ENCODE measurements at places on chromosomes 3 and 15.

DNA sequence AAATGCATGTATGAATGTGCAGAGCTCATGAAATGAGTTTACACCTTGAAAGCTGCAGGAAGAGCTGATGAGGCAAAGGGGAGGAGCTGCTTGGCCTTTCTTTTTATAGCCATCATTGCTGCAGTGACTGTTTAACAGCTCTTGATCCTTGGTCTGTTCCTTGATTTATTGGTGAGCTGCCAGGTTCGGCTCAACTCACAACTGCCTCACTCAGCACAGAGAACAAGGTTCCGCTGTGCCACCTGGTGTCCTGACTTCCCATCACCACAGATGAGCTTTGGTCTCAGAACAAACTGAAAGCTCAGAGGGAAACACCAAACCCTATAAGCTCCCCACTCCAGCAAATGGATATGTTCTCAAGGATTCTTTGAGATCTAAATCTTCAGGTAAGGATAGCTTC is 626.1 kb downstream of the MAGI1 start:
- no peak for DNase-seq

- no peak for DNase-seq
Measured at GRCh38 chr3:23633261-23633960, 172.3 kb upstream of the UBE2E1 start.

GRCh38 chr3:62525281-62525680 is 151.9 kb upstream of the FEZF2 start:
- DNase-seq = no peak

GRCh38 chr3:127796831-127797150 is 25.5 kb downstream of the MGLL start:
- no peak for DNase-seq

DNA sequence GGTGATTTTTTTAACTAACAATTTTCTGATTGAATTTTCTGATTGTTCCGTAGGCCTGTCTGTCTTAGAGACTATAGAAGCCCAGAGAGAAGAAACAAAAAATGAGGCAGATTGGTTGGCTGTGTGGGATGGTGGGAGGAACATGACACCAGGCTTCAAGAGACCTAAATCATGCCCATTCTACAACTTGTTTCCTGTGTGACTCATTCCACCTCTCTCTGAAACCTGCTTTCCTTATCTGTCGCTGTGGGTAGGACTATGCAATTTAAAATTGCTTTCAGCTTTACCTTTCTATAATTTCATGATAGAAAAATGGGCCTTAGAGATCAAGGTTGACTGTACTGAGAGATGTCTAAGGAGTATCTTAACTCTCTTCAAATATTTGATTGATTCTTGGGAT is 44.5 kb downstream of the OXNAD1 start:
- no peak for DNase-seq

DNA sequence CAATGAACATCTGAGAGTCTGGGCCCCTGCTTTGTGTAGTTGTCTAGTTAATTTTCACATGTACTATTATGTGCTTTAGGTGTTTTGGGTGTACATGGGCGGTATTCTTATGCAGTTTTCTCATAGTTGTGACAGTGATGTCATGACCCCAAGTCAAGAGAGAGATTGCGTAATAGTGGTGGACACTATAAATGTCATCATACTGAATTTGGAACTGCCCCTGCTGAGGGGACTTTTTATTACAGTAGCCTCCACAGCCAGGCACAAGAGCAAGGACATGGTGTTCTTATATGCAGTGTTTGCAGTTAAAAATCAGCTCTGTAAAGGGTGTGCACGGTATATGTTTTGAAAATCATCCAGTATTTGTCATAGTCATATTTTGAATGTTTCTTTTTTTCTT is 29.5 kb downstream of the ABHD2 start:
- no peak for DNase-seq

DNA sequence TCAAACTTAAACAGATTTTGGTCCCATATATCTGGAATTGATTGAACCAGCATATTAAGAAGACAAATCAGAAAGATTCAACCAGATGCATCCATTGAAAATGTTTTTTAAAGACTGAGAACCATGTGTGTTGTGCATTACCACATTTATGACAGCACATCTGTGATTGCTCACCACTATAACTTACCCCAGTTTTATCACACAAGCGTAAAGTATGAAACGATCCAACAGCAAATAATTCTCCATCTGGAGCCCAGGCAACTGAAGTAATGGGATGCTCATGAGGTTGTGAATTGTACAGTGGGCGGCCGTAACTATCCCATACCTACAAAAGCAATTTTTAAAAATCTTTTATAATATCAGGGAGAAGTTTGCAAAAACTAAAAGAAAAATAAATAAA is 43.2 kb downstream of the IFT80 start:
- DNase-seq = no peak
